ENCODE measurements at places on chromosomes 3 and 15. TPM values are rescaled to one million over a fixed set of nuclear protein-coding genes. Genes with fewer than 3 reads are reported as not detected.

GRCh38 chr15:51849860-51850259, 20.4 kb downstream of the TMOD3 start:
- no peak overlapping the region for H3K4me3 ChIP-seq
- H3K27me3 ChIP-seq = no peaks in the 10 kb centered on the region
- no peaks in the 10 kb centered on the region for H3K36me3 ChIP-seq

DNA sequence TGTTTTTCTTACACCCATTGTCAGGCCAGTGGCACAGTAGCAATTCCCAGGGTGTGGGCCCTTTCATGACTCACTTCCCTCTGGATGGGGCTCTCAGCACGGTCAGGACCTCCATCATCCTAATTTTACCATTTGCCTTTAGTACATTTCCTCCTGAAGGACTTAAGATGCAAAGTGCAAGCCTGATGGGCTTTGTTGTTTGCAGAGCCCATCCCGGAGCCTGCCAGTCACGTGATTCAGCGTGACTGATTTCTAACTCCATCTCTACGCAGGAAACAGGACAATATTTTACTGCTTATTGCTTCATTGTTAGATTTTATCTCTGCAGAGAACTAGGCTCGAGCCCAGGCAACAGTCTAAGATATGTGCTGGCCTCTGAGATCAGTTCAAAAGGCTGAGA, 223.7 kb downstream of the PDZRN3 start:
- no peak overlapping the region for H3K4me3 ChIP-seq
- H3K4me1 ChIP-seq = peaks cover 9% of the 10 kb centered on the region
- H3K27me3 ChIP-seq = no peaks in the 10 kb centered on the region
- no peaks in the 10 kb centered on the region for H3K36me3 ChIP-seq
- DNase-seq = no peak

GRCh38 chr3:127087441-127087840, 104.5 kb downstream of the PLXNA1 start:
- H3K36me3 ChIP-seq = no peaks in the 10 kb centered on the region
- no peaks in the 10 kb centered on the region for H3K27me3 ChIP-seq
- DNase-seq = no peak
- H3K4me3 ChIP-seq = no peak overlapping the region
- H3K27ac ChIP-seq = no peak overlapping the region

DNA sequence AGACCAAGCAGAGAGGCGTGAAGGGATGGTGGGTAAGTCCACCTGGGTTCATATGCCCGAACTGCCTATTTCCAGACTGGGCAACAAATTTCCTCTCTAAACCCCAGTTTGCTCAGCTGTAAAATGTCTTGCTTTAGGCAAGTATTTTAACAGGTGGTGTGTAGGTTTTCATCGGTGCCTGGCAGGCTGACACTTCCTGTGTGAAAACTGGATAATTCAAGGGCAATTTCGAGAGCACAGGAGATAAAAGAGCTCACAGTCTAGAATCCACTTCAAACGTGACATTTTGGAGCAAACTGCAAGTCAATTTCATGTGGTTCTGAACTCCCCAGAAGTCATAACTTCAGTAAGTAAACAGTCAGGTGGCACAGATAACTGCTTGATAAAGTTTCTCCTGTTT, 112.2 kb downstream of the OXNAD1 start:
- no peak for DNase-seq
- H3K27me3 ChIP-seq = no peaks in the 10 kb centered on the region
- no peaks in the 10 kb centered on the region for H3K4me1 ChIP-seq
- no peak overlapping the region for H3K4me3 ChIP-seq

DNA sequence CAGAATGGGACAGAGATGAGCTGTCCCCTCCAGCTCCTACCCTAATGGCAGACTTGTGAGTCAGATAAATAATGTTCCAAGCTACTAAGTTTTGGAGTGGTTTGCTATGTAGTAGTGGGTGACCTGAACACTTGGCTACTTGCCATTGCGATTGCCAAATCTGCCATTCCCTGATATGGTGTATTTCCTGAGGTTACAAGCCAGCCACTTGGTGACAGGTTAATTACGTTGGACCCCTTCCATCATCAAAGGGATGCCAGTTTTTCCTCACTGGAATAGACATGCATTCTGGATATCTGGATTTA, 33.6 kb downstream of the MORF4L1 start:
- H3K27me3 ChIP-seq = no peaks in the 10 kb centered on the region
- H3K36me3 ChIP-seq = peaks cover 21% of the 10 kb centered on the region
- peaks cover 11% of the 10 kb centered on the region for H3K4me1 ChIP-seq
- peak; percentile 78 for DNase-seq
- peak overlapping the region; percentile 15 for H3K27ac ChIP-seq

DNA sequence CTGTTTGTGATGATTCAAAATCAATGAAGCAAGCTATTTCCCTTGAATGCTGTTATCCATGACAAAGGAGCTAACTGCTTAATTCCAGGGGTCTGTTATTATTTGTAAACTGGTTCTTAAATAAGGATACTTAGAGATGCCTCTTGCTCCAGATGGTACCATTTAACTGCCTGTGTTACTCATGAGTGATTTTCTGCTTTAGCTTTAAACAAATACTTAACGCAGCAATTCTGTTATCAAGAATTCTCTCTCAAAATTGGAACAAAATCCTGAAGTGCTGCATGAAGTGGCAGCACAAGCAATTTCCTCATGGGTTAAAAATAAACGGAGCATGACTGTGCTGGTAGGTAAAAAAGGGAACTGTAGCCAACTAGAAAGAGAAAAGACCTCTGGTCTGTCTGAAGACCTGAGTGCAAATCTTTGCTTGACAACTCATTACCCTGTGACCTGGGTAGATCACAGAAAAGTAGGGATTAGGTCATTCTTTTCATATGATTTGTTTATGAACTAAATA, 62.5 kb upstream of the GBE1 start:
- no peak for DNase-seq
- H3K4me3 ChIP-seq = no peak overlapping the region
- H3K36me3 ChIP-seq = no peaks in the 10 kb centered on the region
- no peaks in the 10 kb centered on the region for H3K27me3 ChIP-seq
- H3K4me1 ChIP-seq = peaks cover 14% of the 10 kb centered on the region

DNA sequence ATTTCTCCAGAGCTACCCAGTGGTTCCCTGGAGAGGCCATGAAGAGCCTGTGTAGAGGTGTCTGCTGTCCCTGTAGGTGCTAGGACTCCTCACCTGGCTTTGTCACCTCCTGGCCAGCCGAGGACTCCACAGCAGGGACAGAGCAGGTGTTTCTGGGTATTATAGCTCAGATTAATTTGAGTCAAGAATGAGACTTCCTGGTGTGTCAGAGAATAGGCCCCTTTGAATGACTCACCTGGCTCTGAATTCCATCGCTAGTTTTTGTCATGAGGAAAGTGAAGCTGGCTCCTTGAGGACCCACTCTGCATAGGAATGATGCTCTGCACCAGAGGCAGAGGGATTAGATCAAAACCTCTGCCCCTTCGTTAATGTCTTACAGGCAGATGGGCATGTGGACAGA, 167.5 kb upstream of the TOPAZ1 start:
- H3K4me1 ChIP-seq = no peaks in the 10 kb centered on the region
- no peaks in the 10 kb centered on the region for H3K36me3 ChIP-seq
- H3K4me3 ChIP-seq = no peak overlapping the region
- DNase-seq = no peak
- H3K27me3 ChIP-seq = no peaks in the 10 kb centered on the region

DNA sequence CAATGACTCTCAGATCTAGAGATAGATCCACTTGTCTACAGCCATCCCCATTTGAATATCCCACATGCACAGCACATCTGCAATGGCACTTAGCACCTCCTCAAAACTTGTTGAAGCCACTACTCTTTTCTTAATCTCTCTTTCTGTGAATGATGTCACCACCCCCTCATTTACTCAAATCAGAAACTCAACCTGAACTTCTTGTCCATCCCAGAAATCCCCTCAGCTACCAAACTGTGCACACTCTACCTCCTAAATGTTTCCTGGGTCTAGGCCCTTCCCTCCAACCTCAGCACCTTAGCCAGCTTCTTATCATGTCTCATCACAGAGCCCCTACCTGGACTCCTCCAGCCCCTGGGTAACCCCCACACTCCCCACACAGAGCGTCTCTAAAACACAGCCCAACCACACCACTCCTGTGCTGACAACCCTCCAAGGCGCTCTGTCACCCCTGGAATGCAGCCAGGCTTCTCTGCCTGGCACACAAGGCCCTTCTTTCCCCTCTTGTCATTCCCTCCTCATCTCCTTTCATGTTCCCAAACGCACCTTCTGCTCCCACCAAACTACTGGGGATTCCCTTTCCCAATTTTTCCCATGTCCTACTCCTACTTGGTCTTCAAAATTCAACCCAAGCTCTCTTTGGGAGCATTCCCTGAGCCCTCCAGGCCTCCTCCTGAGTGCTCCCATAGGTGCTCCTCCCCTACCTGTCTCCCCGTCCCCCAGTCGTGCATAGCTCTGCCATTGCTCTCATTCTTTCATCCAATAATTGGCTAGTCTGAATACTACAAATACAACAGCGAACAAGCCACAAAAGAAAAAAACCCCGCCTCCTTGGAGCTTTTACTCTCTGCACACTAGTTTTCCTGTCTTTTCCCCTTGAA, 39.8 kb upstream of the ZBTB38 start:
- DNase-seq = no peak
- no peaks in the 10 kb centered on the region for H3K27me3 ChIP-seq
- H3K36me3 ChIP-seq = no peaks in the 10 kb centered on the region
- peaks cover 40% of the 10 kb centered on the region for H3K4me1 ChIP-seq

- DNase-seq = no peak
- H3K4me3 ChIP-seq = no peak overlapping the region
- peak overlapping the region; percentile 92 for H3K27ac ChIP-seq
- no peaks in the 10 kb centered on the region for H3K36me3 ChIP-seq
- H3K4me1 ChIP-seq = peaks cover 40% of the 10 kb centered on the region
- no peaks in the 10 kb centered on the region for H3K27me3 ChIP-seq
These were observed 1.8 kb downstream of the ARL8B start for GRCh38 chr3:5123937-5124336.

GRCh38 chr15:44199393-44199792, 4.3 kb upstream of the FRMD5 start:
- H3K4me3 ChIP-seq = no peak overlapping the region
- no peaks in the 10 kb centered on the region for H3K27me3 ChIP-seq
- no peak overlapping the region for H3K27ac ChIP-seq
- DNase-seq = no peak
- peaks cover 10% of the 10 kb centered on the region for H3K4me1 ChIP-seq

GRCh38 chr3:134249296-134249841, 1.3 kb downstream of the RYK start:
- no peak for DNase-seq
- no peaks in the 10 kb centered on the region for H3K27me3 ChIP-seq
- H3K36me3 ChIP-seq = no peaks in the 10 kb centered on the region
- no peak overlapping the region for H3K27ac ChIP-seq
- peak overlapping the region; percentile 32 for H3K4me3 ChIP-seq

DNA sequence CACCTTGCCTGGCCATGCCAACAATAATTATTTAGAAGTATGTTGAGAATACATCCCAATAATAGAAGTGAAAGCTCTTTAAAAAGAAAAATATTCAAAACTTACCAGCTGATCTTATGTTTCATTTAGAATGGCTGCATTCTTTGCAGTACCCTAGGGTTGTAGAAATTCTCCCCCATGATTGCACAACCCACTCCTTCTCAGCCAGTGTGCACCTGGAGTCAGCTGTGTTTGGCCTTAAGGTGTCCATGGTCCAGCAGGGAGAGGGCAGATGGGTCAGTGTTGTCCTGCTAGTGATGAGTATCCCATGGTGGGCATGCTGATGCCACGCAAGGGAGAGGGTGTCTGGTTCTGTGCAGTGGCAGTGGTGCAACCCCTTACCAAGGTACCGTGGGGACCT, 117.3 kb downstream of the IGF1R start:
- no peak for DNase-seq
- H3K4me3 ChIP-seq = no peak overlapping the region
- no peak overlapping the region for H3K27ac ChIP-seq

DNA sequence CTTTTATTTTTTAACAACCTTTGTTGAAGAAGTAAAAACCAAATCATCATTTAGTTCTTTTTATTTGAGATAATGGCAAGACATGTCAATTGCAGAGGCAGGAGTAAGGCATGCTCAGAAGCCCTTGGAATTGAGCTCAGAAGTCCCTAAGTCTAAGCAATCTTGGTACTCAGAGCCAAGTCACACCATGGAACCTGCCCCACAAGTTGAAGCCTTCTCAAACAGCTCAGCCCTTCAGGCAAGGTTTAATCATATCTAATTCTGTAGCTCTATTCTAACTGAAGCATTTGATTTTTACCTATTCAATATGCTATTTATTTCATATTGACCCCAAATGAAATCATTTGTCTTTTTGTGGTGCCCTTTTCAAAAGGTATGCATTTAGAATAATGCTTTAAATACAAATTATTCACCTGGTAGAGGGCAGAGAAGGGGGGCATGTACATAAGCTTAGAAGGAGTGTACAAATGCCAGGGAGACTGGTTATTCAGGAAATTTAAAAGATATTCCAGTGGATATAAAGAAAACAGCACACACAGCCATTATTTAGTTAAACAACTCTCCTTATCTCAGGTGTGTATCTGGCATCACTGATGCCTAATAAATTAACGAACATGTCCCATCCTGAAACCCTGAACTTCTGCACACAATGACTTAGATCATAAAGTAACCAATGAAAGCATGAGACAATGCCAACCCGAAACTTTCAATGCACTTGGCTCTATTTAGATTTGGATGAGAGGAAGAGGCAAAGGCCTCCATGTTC, 26.2 kb upstream of the TOP2B start:
- H3K36me3 ChIP-seq = no peaks in the 10 kb centered on the region
- H3K4me3 ChIP-seq = no peak overlapping the region
- DNase-seq = no peak
- no peaks in the 10 kb centered on the region for H3K4me1 ChIP-seq
- no peaks in the 10 kb centered on the region for H3K27me3 ChIP-seq
- no peak overlapping the region for H3K27ac ChIP-seq

DNA sequence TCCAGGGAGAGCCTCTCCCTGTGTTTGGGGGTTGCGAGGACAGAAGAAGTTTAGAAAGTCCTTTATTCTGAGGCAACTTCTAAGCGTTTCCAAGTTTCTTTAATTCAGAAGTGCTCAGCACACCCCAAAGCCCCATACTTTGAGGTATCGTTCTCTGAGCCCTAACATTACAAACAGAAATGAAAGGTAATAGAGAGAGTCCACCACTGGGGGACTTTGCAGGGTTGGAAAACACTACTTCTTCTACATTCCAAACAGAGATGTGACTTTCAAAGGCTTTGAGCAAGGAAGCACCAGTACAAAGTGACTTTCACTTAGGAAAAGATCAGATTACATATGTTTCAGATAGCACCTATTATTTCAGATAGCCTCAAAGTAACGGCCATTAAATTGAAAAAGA, 6.2 kb upstream of the ZNF280D start:
- H3K27me3 ChIP-seq = no peaks in the 10 kb centered on the region
- DNase-seq = no peak
- no peaks in the 10 kb centered on the region for H3K36me3 ChIP-seq
- peaks cover 23% of the 10 kb centered on the region for H3K4me1 ChIP-seq

- no peaks in the 10 kb centered on the region for H3K27me3 ChIP-seq
- H3K4me1 ChIP-seq = no peaks in the 10 kb centered on the region
- no peak for DNase-seq
- no peak overlapping the region for H3K4me3 ChIP-seq
These were observed 894.2 kb downstream of the ROBO1 start for GRCh38 chr3:78873641-78874040.

- H3K4me1 ChIP-seq = no peaks in the 10 kb centered on the region
- H3K27ac ChIP-seq = no peak overlapping the region
- H3K4me3 ChIP-seq = no peak overlapping the region
- no peak for DNase-seq
These were observed 114.9 kb upstream of the MLF1 start for GRCh38 chr3:158456114-158456513.

PLIN1 gene
- 277 TPM for total RNA-seq

GRK7 gene
- not detected for total RNA-seq

MESP2 gene
- 1.8 TPM for total RNA-seq

PIERCE2 gene
- total RNA-seq = 2.0 TPM

SLITRK3 gene
- total RNA-seq = not detected

SENP8 gene
- 2.1 TPM for total RNA-seq

WNT5A gene
- total RNA-seq = 15.0 TPM

CAPN3 gene
- 9.6 TPM for total RNA-seq

CAMKV gene
- not detected for total RNA-seq

APPL1 gene
- total RNA-seq = 31.9 TPM

DUOXA2 gene
- not detected for total RNA-seq

TRAT1 gene
- total RNA-seq = not detected

Measured in body of pancreas (tissue), 4 donors.